ENCODE measurements at places on chromosomes 12 and 14.
A peak's percentile ranks its signal among the peaks of the same experiment; 100 is the strongest.

DNA sequence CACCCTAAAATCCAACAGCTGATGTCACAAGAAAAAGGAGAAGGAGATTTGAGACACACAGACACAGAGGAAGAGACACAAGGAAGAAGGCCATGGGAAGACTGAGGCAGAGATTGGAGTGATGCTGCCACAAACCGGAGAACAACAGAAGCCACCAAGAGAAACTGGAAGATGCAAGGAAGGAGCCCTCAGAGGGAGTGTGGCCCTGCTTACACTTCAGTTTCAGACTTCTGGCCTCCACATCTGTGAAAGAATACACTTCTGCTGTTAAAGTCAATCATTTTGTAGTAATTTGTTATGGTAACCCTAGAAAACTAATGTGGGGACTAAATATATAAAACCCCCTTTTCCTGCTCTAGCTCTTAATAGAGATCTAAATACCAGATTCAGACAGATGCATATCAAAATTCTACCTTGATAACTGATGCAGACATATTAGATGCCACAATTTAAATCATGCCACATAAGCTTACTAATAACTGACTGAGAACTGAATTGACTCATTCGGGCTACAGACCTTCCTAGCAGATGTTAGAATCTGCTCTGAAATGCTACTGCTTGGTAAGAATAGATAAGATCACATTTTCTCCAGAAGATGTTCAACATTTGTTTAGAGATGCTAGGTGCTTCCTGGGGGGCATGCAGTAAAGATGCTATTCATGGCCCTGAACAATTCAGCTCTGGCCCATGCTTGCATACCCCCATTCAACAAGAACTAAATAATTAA, 113.1 kb upstream of the CCND2 start:
- no peak for DNase-seq

- DNase-seq = no peak
Measured at GRCh38 chr14:23438101-23438971, 2.9 kb upstream of the MYH7 start.

DNA sequence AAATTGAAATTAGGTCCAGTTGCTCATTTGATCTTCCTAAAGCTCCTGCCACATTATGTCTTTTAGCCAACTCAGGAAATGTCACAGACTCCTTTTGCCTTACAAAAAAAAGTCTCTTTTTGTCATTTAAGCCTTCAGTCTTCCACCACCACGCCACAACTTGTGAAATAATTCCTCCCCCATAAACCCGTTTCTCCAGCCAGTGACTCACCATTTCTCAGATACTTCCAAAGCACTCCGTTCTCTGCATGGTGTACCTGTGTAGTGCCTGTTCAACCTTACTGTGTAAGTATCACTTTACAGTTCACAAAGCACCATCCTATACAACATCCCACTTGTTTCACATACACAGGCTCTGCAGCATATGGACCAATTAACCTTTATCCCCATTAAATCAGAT, 139.5 kb upstream of the AEBP2 start:
- no peak for DNase-seq

DNA sequence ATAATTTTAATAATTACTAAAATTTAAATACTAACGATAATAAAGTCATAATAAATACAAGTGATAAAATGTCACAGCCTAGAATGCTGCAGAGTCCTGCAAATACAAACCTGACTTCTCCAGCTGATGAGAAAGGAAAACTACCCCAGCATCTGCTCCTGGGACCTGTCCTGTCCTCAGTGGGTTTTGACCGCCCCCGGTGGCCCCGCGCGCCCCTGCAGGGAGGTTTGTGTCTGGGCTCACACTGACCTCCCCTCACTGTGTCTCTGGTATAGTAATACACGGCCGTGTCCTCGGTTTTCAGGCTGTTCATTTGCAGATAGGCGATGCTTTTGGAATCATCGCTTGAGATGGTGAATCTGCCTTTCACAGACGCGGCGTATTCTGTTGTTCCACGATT, 1139.4 kb downstream of the TMEM121 start:
- DNase-seq = peak; percentile 37

DNA sequence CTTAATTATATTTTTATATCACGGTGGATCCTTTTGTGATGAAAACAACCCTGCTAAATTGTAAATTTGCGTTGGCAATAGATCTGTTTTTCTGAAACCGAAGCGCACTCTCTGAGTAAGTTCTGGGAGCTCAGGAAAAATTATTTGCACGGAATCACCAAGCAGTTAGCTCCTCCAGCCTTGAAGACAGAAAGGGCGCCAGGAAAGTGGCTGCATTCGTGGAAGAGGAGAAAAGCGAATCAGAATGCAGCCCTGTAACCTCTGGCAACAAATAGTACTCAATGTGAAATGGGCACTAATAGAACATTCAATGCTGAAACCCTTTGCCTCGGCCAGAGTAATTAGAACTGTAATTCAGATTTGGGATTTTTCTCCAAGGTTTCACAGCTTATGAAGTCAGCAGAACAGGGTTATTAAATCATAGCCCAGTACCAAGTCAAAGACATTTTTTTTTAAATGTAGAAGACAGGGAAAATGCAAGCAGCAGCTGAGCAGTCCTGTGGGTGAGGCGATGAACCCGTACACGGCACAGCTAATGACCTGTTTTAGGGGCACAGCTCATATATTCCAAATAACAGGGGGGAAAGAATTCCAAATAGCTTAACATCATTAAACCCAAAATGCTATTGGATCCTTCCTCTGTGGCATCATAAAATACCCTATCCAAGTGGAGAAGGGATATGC, 251.4 kb downstream of the EGLN3 start:
- no peak for DNase-seq

DNA sequence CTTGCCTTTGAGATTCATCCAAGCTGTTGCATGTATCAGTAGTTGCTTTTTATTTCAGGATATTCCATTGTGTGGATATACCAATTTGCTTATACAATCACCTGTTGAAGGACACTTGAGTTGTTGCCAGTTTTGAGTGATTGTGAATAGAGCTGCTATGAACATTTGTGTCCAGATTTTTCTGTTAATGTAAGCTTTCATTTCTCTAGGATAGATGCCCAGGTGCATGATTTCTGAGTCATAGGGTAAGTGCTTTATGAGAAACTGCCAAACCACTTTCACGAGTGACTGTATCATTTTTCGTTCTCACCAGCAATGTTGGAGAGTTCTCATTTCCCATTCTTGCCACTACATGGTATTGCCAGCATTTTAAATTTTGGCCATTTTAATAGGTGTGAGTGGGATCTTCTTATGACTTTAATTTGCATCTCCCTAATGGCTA, 434.6 kb upstream of the RGS6 start:
- no peak for DNase-seq

DNA sequence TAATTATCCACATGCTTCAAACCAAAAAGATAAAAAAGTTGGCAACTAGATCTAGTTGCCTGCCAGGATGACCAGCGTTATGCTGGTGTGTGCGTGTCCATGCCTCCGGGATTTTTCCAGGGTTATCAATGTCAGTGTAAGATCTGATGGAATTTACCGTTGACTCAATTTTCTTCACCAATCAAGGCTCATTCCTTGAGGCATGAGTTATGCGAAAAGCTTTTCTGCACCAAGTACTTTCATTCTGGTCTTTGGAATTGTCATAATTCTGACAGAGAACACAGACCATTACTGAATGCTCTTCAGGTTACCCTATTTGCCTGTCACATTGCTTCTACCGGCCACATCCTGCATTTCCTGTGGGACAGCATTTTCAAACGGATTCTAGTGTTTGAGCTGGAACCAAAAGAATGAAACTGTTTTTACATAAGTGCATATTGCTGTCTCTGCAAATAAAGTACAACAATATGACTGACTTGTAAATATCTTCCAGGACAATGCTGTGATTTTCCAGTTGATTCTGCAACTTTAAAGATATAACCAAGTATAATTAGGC, 91.8 kb downstream of the DUSP16 start:
- DNase-seq = no peak

- no peak for DNase-seq
Measured at GRCh38 chr12:76898442-76898841, 19.6 kb upstream of the CSRP2 start.

DNA sequence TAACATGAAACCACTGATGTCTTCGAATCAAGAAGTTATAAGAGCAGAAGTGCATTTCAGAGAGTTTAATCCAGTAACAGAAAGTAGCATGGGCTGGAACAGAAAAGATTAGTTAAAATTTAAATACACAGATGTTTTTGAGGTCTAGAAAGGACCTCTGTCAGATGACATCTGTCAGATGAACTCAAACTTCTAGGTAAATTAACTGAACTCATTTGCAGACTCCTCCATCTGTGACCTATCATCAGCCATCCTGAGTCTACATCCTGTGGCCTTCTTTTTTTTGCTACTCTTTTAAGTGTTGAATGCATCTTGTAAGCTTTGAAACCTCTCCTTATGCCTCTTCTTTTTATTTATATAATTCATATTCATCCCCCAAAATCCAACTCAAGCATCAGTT, 53.3 kb downstream of the C2CD5 start:
- DNase-seq = no peak

GRCh38 chr12:51687614-51688013, 96.6 kb downstream of the SCN8A start:
- DNase-seq = no peak

GRCh38 chr12:84631020-84631419, 281.6 kb downstream of the SLC6A15 start:
- DNase-seq = no peak

DNA sequence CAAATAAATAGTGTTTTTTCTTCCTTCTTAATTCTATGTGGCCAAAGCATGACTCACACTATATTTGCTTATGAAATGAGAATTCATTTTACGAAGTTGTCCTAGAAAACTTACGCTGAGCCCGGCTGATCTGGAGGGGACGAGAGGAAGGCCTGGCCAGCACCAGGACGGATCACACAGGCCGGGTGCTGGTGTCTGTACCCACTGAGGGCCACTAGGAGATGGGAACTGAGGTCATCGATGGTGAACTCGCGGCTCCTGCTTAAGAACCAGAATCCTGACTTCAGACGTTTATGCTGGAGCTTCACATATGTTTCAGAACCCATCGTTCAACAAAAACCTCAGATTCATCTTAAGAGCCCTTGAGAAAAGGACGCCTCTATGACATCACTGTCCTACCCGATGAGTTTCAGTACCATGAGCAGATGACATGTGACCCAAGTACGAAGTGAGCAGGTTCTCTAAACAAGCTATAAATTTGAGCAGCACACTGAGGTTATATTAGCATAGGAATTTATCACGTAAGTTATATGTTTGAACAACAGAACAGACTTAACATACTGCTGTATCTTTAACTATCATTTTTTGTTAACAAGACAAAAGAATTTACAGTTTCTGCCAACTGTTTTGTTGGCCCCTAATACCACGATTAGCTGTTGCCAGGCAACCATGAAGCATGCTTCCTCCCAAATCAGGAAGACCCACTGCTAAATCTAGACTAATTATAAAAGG, 111.9 kb downstream of the FOXN3 start:
- no peak for DNase-seq

DNA sequence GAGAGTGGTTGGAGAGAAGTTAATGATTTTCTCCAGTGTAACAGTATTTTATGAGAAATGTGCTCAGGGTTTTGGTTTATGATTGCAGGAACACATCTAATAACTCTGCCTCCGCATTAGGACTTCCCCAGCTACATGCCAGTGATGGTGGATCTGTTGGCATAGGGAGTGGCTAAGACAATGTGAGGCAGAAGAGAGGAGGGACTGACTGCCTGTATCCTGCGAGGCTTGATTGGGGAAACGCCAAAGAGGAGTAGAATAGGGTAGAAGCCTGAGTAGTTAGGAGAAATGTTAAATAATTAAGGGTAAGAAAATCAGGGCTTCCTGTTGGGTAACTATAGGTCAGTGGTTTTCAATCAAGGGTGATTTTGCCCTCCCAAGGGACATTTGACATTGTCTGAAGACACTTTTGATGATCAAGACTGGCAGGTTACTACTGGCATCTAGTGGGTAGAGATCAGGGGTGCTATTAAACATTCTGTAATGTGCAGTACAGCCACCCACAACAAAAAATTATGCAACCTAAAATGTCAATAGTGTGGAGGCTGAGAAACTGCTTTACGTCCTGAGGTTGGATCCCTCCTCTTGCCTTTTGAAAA, 12.8 kb downstream of the TDG start:
- no peak for DNase-seq

GRCh38 chr12:100591979-100592378, 18.5 kb downstream of the GAS2L3 start:
- no peak for DNase-seq

DNA sequence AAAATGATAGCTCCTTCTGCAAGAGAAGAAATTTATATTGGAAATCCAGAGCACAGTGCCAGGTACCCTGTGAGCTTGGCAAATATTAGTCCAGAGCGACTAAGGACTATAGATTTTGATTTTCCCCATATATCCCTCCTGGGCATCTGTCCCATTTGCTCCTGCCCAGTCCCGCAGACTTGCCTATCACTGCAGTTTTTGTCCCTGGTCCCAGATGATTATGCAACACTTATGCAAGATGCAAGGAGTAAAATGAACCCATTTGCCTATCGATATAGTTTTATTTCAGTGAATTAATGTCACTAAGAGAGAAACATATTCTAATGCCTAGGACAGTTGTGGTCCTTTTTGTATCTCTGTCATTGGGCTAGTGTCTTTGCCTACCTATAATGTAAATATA, 215.9 kb upstream of the BMP4 start:
- no peak for DNase-seq

DNA sequence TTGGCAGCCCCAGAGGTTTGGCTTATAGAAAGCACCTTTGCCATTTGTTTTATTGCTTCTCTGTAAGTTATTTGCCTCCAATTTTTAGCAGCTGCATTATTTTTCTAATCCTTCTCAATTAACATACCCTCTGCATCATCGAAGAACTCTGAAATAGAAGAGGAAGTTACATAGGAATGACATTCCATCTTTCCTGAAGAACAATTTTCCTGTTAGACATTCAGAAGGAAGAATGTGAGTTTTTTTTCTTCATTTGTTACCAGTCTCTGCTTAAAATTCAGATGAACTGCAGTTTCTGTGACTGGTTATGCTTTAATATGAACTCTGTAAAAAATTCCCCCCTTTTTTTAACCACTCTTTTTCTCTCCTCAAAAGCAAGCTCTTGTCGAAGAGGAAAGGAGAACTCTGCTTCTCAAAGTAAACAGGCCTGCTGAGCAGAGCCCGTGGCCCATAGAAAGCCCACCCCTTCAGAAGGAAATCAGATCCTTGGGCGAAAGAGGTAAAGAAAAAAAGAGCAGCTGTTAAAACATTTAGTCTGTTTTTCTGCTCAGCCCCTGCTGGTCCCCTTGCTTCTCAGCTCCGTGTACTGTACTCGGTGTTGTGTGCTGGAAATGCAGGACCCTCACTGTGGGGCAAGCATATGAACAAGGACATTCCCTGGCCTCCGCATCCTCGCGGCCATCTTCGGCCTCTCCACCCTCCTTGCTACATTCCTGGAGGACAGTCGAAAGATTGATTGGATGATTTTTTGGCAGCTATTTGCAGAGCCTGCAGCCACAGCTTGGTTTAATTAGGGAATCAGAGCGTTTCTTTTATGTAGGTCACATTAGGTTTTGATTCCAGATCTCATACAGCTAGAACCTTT, 164.4 kb upstream of the LRIG3 start:
- DNase-seq = no peak

DNA sequence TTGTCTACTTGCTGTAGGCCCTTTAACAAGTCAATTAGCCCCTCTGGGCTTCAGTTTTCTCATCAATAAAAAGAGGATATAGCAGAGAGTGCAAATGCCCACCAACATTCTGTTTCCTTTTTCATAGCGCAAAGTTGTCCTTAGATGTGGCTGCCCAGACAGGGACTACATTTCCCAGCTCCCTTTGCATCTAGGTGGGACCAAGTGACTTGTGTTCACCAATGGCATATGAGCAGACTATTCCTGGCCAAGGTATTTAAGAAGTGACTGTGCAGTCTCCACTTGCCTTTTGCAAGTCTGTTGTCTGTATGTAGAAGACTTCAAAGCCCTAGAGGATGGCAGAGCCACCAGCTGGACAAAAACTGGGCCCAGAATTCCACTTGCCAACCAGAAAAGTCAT, 59.7 kb downstream of the DAO start:
- peak; percentile 24 for DNase-seq

All from activated CD4-positive, alpha-beta T cell treated with anti-CD3 and anti-CD28 coated beads, Interleukin-2, amount 10 ng/mL, durations not matched to agents 7 days and 5 days (primary cell).